MM.1S (cell line): ENCODE measurements at places on chromosomes 5 and 9.

DNA sequence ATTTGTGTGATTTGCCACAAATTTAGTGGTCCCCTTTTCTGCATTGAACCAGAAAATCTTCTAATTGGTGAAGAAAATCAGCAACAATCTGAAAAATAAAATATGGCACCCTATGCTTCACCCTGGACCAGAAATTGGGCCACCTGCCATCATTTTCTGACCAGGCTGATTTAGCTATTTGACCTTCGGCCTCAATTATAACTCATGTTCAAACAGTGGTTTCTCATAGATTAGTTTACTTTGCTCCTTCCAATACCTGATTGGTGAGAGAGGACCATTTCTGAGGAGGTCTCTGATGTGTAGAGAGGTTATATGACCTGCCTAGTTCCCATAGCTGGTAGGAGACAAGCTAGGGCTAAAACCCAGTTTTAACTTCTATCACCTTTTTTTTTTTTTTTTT is 59.0 kb downstream of the PTTG1 start:
- no peak for DNase-seq

- DNase-seq = no peak
These were observed 65.4 kb upstream of the WWC1 start for GRCh38 chr5:168226012-168226411.

GRCh38 chr5:137515238-137515637 is 16.1 kb upstream of the SPOCK1 start:
- no peak for DNase-seq

- no peak for DNase-seq
These were observed 1005.0 kb upstream of the DMAC1 start for GRCh38 chr9:8804613-8805012.

GRCh38 chr9:16642421-16643109 is 227.9 kb downstream of the BNC2 start:
- no peak for DNase-seq

- DNase-seq = no peak
These were observed 59.4 kb downstream of the MINAR2 start for GRCh38 chr5:129807162-129807814.

DNA sequence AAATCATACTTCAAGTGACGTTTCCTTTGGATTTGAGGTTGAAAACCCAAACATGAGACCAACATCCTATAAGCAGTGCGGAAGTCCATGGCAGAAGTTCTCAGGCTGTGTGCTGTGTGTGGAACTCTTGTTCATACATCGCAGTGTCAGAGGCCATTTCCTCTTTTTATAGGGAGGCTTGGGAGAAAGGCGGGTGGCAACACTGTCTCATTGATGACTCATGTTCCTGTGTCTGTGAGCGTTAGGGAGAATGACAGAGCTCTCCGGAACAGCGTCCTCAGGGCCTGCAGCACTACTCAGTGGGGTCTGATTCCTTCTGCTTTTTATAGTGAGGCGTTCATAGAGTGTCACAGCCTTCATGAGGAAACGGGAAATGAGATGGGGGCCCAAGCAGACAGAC is 98.8 kb upstream of the BASP1 start:
- DNase-seq = no peak

DNA sequence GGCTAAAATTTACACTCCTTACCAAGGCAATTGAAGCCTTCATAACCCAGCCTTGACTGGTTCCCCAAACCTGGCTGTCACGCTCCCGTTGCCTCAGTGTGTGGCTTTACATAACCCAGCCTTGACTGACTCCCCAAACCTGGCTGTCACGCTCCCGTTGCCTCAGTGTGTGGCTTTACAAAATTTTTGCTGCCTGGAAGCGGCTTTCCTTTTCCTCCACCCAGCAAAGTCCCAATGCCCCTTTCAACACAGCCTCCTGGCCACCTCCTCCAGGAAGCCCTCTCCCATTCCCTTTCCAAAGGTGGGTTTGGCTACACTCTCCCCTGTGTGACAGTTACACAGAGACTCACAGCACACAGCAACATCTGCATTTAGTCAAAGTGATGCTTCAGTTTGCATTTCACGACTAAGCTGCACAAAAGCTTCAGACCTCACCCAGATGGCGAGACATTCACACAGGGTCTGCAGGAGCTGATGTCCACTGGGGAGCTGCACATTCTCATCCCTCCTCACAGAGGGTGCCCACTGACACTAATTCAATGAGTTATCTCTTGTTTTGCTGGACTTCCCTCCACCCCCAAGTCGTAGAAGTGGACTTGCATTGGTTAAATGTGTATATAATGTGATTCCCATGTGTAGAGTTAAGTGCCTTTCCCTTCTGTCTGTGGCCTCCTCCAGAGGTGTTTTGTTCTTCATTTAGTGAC is 156.6 kb upstream of the PHYKPL start:
- no peak for DNase-seq

GRCh38 chr5:100646691-100647090 is 111.5 kb downstream of the FAM174A start:
- DNase-seq = no peak

- DNase-seq = no peak
These were observed 501.6 kb downstream of the DTWD2 start for GRCh38 chr5:118486647-118487225.

DNA sequence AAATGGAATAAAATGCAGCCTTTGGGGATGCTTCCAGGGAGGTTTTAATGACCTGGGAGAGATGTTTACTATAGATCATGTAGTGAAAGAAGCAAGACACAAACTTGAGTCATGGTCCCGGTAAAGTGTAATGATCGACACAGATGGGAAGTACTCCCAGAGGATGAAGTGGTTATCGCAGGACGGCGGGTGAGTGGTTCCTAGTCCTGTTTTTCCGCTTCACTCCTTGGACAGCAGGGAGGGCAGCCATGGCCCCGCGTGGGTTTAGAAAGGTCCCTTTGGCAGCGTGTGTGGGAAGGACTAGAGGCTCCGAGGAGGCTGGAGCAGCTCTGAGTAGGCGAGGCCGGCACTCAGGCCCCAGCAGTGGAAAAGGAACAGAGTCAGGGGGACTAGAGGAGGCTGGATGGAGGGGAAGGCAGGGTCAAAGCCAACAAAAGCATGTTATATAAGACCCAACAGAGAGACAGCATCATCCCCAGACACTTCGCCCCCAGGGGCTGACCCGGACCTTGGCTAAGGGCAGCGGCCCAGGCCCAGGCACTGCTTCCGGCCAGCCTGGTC is 49.2 kb upstream of the STXBP1 start:
- DNase-seq = no peak

- DNase-seq = peak; percentile 45
These were observed 227.0 kb downstream of the ZNF608 start for GRCh38 chr5:124519396-124519795.

GRCh38 chr9:99058964-99059921 is 45.7 kb upstream of the TGFBR1 start:
- no peak for DNase-seq

- no peak for DNase-seq
These were observed 16.5 kb upstream of the SLC2A8 start for GRCh38 chr9:127380479-127380878.

DNA sequence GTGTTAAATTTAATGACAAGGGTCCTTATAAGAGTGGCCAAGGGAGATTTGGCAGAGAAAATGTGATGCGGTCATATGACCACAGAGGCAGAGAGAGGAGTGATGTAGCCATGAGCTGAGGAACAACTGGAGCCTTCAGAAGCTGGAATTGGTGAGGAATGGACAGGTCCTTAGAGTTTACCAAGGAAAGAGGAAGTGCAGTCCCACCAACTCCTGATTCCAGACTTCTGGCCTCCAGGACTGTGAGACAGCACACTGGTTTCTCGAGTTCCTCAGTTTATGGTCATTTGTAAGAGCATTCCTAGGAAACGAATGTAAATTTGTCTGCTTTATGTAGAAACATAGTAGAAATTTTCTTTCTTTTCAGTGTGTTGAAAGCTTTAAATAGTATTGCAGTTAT is 410.1 kb downstream of the CDH18 start:
- DNase-seq = no peak

GRCh38 chr5:85077581-85077980 is 692.9 kb upstream of the EDIL3 start:
- no peak for DNase-seq

DNA sequence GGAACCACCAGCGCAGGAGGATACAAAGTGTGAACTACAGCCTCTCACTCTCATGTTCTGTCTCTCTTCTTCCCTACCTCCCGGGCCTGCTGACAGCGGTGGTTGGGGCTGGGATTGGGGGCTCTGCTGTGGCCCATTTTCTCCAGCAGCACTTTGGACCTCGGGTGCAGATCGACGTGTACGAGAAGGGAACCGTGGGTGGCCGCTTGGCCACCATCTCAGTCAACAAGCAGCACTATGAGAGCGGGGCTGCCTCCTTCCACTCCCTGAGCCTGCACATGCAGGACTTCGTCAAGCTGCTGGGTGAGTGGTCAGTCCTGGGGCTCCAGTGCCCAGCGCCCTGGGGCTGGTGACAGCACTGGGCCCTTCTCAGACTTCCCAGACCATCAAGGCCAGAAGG is 4.7 kb downstream of the PCYOX1L start:
- DNase-seq = no peak

DNA sequence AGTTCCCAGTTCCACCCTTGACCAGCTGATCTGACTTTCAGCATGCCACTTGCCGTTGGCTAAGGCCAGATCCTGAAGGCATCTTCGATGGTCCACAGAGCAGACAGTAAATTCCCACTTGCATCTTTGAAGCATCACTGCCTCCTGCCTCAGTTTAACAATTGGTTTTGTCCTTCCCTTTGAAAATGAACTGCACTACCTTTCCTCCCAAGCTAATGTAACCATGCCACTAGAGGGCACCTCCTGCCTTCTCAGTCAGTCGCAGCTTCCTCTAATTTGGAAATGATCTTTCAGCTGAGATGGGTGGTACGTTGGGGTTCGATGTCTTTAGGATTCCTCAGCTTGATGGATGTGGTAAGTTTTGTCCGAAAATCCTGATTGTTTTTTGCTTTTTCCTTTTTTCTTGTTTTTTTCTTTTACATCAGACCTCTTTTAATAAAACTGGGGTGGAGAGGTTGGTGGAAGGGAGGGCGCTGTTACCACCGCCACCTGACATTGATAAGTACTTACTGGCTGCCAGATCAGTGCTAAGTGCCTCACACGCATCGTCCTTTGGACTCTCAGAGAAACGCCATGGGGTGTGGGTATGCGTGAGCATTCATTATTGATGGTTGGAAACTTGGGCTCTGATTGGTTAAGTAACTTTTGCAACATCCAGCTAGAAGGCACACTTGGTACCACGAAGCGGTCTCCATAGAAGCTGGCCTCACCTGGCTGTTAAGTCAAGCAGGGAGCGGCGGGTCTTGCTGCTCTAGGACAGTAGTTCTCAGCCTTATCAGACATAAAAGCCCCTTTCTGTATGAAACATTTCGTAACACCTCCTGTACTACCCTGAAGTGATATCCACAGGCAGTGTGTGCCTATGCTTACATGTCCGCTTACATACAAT is 16.9 kb downstream of the PTTG1 start:
- peak; percentile 80 for DNase-seq

GRCh38 chr9:12764150-12764549 is 10.7 kb upstream of the LURAP1L start:
- no peak for DNase-seq

- DNase-seq = no peak
These were observed 32.1 kb upstream of the RASGRF2 start for GRCh38 chr5:80928073-80928472.

GRCh38 chr5:2093859-2094615 is 211.3 kb upstream of the IRX4 start:
- DNase-seq = no peak

- no peak for DNase-seq
These were observed 17.6 kb upstream of the NDST1 start for GRCh38 chr5:150490296-150490669.

DNA sequence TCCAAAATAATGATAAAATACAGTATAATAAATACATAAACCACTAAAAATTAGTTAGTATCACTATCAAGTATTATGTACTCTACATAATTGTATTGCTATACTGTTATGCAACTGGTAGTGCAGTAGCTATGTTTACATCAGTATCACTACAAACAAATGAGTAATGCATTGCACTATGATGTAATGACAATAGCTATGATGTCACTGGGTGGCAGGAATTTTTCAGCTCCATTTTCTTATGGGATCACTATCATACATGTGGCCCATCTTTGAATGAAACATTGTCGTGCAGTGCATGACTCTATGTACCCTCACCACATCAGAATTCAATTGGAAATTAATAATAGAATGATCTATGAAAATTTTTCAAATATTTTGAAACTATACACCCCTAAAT is 201.3 kb downstream of the MPDZ start:
- no peak for DNase-seq

DNA sequence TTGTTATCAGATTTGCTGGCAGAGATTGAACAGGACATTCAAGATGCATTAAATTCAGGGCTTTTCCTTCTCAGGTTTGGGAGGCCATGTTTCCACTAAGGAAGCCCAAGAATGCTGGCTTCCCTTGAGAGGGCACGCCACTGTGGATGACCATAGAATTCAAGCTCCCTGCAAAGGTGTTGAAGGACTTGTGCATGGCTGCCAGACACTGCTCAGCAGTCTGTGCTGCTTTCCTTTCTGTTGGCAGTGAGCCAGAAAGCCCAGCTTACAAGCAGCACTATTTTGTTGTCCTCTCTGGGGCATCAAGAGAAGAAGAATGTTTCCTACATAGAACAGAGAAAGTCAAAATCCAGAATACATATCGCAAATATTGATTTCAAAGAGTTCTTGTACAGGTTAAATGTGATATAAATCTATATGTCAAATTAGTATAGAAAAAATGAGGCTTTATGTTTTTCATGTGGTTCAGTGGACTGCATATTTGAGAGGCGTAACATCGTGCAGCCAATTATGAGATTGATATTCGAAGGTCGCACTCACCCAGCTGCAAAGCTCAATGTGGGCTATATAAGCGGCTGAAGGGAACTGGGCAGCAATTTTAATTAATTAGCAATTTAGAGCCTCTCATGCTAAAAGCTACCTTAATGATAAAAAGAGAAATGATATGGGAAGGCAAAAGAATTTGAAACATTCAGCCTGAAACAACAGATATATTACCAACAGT is 103.1 kb upstream of the ISL1 start:
- DNase-seq = no peak

DNA sequence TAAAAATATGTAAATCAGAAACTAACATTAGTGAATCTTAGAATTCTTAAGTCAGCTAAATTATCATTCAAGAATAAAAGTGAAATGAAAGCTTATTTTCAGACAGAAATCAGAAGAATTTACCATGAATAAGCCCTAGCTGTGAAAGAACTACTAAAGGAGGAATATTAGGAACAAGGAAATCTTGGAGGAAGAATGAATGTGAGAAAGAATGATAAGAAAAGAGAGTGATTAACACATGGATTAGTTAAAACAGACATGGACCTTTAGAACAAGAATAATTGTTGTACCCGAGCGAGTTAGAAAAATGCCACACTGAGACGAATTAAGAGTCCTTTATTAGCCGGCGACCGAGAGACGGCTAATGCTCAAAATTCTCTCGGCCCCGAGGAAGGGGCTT is 24.1 kb upstream of the RHOBTB3 start:
- no peak for DNase-seq

- DNase-seq = no peak
These were observed 31.6 kb downstream of the NTNG2 start for GRCh38 chr9:132193227-132194124.

DNA sequence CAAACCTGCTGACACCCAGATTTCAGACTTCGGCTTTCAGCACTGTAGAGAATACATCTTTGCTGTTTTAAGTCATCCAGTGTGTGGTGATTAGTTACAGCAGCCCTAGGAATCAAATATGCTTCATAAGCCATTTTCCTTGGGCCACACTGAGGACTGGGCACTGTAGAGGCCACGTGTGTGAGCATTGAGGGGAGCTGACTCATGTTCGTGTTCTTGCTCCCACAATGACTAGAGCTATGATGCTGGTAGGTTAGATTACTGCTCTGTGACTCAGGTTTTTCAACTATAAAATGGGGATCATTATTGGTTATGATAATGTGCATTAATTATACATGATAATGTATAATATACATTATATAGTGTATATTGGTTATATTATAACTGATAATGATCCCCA is 96.5 kb upstream of the PALM2AKAP2 start:
- DNase-seq = no peak
